Inflammatory macrophage treated with lipopolysaccharide for 4 hours (primary cell): ENCODE measurements at places on chromosomes 12 and 14.

DNA sequence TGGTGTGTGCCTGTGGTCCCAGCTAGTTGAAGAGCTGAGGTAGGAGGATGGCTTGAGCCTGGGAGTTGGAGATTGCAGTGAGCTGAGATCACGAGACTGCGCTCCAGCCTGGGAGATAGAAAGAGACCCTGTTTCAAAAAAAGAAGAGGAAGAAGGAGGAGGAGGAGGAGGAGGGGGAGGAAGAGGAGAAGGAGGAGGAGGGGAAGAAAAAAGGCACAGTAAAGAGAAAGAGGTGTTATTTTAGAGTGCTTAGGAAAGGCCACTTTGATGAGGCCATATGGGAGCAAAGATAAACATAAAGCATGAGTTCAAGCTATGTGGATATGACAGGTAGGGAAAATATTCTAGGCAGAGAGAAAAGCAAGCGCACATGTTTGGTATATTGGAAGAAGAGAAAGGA lies 154.1 kb upstream of the BTG1 start:
- DNase-seq: no peak

GRCh38 chr14:99598774-99599173 lies 5.2 kb downstream of the CCDC85C start:
- no peak for DNase-seq

- DNase-seq: no peak
These were observed 313.3 kb downstream of the MED13L start for GRCh38 chr12:115964214-115964613.

DNA sequence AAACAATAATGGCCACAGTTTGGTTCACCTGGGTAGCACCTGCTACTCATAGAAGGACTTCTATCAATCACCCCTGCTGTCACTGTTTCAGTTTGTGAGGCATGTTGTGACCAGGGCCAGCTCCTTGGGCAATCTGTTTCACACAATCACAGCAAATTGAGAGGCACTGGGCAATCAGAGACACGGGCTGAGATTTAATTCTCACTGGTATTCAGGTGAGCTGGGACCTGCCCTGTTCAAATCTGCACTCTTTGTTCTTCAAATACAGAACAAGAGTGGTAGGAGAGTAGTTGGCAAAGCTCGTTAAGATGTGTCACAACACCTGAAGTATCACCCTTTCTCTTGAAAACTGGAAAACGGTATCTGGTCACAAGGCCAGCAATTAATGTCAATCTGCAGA lies 57.8 kb upstream of the NAP1L1 start:
- DNase-seq: no peak
